ENCODE measurements at places on chromosomes 2 and 18.

DNA sequence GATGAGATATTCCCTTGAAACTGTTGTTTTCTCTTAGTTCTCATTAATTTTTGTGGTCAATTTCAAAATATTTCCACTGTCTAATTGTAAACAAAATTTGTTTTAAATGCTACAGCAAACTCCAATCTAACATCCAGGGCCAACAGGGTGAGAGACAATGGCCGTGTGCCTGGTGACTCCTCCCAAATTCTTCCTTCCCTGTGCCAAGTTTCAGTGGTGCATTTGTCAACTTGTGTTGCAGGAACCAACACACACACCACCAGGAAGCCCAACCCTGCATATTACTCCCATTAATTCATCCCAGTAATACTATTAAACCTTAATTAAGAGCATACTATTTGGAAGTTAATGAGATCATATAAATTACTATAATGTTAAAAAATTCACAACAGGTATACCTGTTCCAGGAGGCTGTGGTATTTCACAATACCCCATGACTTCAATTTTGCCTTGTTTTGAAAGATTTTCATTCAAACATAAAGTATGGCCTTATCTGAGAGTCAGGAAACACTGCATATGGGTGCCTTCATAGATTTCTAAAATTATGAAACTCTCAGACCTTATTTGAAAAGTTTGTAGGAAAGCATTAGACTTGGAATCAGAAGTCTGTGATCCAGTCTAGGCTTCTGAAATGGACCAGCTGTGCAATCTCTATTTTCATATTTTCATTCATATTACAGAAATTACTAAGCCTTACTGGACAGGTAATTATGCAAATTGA is 1.1 kb downstream of the SERPINB2 start:
- no peak for DNase-seq

- no peak for DNase-seq
These were observed 16.2 kb upstream of the APOB start for GRCh38 chr2:21059885-21060610.

DNA sequence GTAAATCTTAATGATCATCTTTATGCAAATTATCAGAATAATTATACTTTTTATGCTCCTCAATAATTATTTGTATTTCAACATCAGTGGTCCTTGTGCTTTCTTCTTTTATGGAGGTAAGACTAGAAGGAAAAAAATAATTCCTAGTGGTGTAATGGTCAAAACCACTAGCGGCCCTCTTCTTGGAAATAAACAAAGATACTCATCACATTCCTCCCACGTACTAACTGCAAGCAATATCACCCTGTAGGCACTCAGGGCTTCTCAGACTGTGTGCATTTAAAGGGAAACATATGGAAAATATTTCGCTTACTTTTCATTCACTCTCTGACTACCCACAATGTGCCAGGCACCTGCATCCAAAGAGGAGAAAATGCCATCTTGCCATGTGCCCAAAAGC is 263.7 kb downstream of the DOK6 start:
- DNase-seq = no peak

DNA sequence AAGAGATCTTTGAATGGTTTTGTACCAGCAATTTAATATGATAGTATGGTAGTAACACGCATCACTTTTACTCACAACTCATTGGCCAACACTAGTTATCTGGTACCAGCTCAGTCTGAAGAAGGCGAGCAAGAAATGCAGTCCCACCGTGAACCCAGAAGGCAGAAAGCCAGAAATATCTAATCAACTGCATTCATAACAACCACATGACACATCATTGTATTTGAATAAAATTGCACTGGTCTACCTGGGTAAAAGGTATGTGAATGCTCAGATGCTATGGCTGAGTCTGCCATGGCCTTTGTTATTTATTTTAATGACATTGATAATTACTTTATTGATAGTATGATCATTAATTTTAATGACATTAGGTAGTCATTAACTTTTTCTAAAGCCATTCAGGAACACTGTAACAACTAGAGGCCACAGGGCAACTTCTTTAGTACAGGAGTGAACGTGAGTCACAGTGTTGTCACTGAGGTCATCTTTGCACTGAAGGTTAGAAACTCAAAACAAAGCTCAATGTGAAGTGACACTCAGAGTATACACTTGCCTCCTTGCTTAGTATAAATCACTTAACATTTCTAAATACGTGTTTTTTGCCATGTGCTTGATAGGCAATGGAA is 475.6 kb upstream of the TNP1 start:
- DNase-seq = no peak

DNA sequence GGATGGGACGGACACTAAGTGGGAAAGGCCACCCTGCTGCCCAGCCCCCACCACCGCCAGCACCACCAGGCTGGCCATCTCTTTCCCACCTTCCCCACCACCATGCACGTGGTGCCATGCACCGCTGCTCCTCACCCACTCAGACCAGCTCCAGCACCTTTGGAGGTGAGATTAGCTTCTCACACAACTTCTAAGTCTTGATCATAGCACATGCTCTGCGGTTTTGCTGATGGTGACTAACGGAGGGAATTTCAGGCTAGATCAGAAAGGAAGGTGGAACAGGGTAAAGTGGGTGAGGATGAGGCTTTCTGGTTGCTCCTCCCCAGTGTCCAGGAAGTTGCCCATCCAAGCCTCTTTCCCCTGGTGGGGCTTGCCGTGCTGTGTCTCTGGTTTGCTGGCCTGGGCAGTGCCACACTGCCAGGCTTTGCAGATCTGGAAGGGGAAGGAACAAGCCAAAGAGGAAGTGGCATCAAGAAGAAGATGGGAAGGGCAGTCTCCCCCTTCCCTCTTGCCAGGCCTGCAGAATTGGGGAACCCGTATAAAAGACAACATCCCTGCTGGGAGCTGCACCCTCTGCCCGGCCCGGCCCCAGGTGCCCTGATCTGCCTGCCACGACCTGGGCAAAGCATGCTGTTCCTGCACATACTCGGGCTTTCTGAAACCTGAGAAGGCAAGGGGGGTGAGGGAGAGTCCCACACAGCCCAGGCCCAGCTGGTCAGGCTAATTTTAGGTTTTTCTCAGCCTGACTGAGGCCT is 44.3 kb upstream of the CAB39 start:
- no peak for DNase-seq

DNA sequence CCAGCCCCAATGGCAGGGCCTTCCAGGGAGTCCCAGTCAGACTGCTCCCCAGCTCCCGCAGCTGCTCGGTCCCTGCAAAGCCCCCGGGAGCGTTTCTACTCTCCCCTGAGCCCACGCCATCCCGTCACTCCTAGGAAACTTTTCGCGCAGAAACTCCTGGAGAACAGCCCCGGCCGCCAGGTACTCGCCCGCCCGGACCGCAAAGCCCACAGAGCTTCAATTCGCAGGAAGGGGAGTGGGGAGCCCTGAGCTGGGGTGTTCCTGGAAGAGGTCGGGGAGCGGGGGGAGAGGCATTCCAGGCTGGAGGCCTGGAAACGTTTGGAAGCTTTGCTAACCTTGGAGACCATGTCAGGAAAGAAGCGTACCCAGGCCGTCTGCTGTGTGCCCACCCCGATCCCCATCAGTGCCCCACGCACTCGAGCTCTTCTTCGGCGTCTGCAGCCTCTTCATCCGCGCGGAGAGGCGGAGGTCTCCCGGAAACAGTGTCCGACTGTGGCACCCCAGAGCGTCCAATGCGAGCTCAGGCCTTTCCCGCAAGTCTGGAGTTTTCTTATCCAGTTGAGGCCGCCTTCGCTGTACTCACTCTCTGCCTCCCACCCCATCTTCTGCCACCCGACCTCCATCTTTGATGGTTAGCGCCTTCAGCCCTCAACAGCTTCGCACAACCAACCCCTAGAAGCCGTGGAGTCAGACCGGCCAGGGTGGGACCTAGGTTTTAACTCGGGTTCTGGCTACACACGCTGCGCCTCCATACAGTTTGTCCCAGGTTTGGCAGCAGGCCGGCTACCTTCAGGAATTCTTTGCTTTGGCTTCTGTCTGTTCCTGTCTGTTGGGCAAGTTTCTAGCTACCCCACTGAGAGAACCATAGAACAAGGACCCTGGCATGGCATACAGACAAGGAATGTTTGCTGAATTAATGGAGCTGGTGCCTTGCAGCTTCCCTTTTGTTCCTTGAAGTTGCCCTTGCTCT is 3.7 kb downstream of the PCGF1 start:
- DNase-seq = no peak

DNA sequence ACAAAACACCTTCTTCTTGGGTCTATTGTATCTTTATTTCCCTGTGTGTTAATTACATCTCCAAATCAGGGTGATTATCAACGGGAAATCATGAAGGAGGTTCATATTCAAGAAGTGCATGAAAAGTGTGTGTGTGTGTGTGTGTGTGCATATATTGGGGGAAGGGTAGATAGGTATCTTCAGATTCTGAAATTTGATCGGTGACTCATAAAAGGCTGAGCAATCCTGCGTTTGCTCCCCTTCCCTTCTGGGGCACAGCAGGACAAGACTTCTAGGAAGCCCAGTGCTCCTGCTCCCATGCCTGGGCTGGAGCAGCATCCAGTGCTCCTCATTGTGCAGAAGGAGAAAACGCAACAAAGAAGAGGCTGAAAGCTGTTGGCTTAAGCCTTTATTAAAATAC is 25.8 kb downstream of the MC5R start:
- no peak for DNase-seq

DNA sequence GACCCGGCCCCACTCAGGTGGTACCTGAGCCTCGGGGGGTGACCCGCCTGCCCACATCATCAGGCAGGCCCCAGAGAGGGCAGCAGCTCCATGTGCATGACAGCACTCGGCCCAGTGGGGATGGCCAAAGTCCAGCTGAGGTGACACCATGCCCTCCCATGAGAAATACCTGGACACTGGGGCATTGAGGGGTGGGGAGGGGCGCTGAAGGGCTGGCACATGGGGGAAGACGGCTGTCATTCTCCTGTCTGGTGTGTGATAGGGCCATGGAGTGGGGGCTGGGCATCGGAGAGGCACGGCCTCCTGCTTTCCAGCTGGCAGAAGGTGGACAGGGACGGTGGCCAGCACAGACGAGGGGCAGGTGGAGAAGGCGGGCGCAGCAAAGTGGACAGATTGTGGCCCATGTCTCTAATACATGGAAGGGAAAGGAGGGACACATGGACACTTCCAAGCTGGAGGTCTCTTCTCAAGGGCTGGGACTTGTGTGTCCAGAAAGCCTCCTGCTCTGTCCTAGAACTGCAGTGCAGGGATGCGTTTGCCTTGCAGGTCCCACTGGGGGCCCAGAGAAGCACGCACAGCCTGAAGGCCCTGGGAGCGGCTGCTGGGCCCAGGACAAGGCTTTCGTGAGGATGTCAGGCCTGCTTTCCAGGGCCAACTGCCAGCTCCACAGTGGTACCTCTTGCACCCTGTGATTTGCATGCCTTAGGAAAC is 302.2 kb downstream of the NDUFA10 start:
- no peak for DNase-seq

DNA sequence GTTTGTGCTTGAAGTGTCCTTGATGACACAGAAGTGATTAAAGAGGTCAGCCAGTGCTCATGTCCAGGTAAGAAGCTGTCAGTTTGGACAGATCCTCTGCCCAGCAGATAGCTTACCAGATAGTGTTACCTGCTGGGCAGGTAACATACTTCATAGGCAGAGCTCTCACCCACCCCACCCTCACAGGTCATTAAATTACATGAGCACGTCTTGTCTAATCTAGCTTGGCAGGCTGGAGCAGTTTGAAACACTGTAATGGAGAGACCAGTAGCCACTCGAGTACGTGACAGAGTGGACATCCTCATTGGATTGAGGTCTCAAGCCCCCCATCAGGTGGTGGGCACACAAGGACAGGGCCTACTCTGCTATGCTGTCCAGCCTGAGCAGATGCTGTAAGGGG is 27.1 kb downstream of the TTC32 start:
- no peak for DNase-seq

GRCh38 chr2:150610670-150611279 is 123.3 kb upstream of the RND3 start:
- DNase-seq = no peak

- peak; percentile 36 for DNase-seq
These were observed 136.8 kb downstream of the NEDD4L start for GRCh38 chr18:58180738-58181353.

DNA sequence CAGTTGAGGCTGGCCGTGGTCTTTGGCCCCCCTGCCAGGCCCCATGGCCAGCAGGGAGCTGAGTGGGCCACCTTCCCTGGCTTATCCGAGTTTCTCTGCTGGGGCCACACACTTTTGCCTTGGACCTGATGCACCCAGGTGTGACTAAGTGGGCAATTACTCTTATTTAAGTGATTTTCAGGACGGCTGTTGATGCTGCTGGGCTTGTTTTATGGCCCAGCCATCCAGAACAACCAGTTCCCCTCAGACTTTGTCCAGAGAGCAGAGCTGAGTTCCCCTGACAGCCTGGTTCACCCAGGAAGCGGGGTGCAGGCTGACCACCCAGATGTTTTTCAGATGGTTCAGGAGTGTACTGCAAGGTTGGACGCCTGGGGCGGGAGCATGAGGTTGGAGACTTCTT is 68.8 kb downstream of the GLI2 start:
- no peak for DNase-seq

- DNase-seq = no peak
These were observed 3.2 kb downstream of the ID2 start for GRCh38 chr2:8684878-8685696.

DNA sequence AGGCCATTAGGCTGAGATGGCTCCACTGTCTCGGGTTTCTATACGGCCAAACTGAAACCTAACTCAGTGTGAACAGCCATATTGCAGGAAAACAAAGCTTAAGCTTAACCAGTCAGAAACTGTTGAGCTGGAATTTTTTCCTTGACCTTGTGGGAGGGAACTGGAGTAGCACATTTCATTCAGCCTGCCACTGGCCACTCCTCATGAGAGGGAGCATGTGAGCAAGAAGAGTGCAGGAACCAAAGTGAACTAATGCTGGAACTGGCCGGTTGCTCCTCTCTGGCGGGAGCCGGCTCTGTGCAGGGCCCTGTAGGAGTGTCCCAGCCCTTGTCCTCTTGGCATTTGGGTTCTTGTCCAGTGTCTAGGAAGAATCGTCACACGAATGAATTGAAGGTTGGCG is 5.9 kb upstream of the POLE4 start:
- DNase-seq = no peak
